ENCODE measurements at places on chromosomes 13 and 19.

DNA sequence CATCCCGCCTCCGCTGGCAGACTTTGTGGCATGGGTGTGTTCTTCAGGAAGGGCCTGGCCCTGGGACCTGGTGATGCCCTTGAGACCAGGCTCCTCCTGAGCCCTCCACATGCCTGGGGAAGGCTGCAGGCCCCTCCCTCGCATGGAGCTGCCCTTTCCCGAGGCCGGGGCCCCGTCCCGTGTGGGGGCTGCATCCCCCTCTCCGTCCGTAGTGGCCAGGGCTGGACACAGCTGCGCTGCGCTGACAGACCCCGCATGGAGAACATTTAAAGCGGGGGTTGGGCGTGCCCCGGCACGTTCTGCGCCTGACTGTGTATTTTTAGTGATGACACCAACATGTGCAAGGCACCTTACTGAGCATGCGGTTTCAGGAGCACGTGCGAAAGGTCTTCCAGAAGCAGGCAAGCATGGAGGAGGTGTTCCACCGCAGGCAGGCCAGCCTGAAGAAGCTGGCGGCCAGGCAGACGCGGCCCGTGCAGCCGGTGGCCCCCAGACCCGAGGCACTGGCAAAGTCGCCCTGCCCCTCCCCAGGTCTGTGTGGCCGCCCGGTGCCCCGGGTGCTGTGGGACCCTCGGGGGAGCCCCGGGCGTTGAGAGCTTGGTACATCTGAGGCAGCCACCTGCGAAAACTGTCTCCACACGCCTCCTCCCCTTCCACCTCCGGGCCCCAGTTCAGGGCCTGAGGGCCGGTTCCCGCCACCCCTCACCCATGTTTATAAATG lies 28.8 kb upstream of the F7 start:
- DNase-seq: no peak

GRCh38 chr13:26707122-26708006 lies 53.2 kb downstream of the GPR12 start:
- peak; percentile 65 for DNase-seq

DNA sequence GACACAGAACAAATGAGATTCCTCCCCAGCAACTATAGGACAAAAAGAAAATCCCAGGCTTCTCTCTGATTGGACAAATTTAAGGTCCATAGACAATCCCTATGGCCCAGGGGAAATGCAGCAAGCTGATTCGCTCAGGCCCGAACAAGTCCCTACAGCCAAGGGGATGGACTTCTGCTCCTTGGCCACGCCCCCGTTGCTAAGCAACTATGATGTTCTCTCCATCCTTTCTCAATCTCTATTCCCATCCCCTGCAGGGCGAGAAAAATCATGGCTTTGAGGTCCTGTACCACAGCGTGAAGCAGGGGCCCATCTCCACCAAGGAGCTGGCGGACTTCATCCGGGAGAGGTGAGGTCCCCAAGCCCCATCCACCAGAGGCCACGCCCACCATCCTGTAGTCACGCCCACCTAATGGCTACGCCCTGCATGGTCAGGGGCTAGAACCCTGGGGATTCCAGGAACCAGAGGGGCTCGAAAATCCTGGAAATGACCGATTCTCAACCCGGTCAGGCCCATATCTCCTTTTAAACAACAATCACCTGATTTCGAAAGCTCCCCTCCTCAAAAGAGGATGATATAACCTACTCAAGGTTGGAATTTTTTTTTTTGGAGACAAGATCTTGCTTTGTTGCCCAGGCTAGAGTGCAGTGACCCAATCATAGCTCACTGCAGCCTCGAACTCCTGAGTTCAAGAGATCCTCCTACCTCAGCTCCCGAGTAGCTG lies 11.4 kb downstream of the FCHO1 start:
- DNase-seq: peak; percentile 15

DNA sequence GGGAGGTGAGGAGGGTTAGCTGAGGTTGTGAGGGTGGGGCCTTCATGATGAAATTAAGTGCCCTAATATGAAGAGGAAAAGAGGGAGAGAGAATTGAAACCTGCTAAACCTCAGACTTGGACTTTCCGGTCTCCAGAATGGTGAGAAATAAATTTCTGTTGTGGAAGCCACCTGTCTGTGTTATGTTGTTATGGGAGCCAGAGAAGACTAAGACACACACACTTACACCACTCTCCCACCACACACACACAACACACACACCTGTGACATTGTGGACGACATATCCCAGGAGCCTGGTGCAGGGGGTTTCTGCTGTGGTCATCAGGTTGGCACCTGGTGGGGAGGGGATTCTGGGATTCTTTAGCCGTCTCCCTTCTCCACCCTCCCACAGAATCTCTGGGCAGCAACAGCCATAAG lies 14.0 kb downstream of the KLK4 start:
- no peak for DNase-seq

- no peak for DNase-seq
Measured at GRCh38 chr19:51001515-51001914, at the start of gene KLK8. Gene KLK8 (minus strand): TSS chr19:51001604. CDS start chr19:51001167, 437 bp downstream.

- DNase-seq: peak; percentile 19
Measured at GRCh38 chr13:93628136-93628797, 401.7 kb downstream of the GPC6 start.

DNA sequence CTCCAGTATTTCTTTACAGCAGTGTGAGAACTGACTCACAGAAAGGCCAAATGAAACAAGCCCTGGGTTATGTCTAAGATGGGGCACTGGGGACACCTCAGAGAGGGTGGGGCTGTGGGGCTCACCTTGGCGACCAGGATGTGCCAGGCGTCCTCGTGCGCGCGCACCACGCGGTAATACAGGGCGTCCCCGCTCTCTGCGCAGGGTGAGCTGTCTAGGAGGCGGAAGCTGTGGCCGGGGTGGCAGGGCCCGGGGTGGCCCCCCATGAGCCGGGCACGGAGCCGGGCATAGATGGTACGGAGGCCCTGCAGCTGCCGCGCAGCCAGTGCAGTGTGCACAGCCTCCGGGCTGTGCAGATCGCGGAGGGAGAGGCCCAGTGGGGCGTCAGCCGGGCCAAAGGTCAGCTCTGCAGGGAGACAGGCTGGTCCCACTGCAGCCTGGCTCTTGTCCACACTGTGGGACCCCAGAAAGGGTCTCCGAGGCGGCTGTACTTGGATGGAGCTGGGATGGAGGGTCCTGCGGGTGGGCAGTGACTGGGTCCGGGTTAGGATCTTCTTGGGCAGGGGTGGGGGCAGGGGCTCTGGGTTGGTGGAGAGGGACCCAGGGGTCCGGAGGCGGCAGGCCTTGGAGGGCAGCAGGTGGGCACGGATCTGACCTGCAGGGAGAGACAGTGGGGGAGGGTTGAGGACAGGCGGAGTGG lies 3.4 kb downstream of the PEAK3 start:
- DNase-seq: no peak

DNA sequence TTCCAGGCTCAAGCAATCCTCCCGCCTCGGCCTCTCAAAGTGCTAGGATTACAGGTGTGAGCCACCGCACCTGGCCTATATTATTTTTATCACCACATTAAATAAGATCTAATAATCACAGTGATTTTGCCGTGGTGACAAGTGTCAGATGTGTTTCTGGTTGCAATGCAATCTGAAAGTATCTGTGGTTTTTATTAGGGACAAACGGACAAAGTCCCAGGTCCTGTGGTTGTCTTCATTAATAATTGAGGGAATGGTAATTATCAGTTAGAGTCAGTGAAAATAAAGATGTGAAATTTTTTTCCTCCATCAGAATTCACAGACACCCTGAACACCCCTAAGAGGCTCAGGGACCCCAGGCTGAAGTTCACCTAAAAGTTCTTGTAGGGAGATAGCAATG lies 1.3 kb upstream of the TICAM1 start:
- no peak for DNase-seq

GRCh38 chr13:106349080-106349931 lies 186.2 kb downstream of the EFNB2 start:
- DNase-seq: peak; percentile 80

- no peak for DNase-seq
Measured at GRCh38 chr13:31894931-31895330, 136.6 kb upstream of the FRY start.

DNA sequence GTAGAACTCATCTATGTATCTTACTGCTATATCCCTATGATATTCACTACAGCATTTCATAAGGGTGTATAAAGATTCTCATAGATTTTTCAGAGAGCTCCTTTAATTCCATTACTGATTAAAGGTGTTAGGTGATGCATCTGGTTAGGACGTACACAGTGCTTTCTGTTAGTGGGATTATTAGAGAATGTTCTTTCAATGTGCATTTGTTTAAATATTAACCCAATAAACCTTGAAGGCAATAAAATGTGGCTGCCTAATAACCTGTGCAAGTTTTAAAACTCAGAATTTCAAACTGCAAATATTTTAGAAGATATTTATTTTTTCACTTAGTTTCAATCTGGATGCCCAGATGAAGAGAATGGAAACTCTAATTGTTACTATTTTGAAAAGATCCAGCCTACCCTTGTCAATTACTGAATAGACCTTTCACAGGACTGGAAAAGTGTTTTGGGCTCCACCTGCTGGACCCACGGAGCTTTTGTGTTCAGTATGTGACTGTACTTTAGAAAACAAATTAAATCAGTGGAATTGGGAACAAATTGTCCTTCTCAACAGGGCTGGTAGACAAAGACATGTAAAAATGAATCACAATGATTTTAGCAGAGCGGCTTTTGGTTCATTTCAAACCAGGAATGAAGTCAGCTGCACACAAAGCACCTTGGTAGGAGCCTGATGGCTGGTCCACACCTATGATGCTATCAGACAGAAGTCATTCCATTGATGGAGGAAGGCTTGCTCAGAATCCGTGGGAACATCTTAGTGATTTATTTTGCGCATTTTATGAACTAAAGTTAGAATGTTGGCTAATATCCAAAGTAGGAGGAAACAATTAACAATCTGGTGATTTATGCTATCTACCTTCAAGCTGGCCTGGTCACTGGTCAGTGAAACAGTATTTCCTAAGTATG lies 89.4 kb upstream of the RAP2A start:
- peak; percentile 61 for DNase-seq

- peak; percentile 80 for DNase-seq
Measured at GRCh38 chr13:39840201-39840600, 184.7 kb downstream of the COG6 start.

DNA sequence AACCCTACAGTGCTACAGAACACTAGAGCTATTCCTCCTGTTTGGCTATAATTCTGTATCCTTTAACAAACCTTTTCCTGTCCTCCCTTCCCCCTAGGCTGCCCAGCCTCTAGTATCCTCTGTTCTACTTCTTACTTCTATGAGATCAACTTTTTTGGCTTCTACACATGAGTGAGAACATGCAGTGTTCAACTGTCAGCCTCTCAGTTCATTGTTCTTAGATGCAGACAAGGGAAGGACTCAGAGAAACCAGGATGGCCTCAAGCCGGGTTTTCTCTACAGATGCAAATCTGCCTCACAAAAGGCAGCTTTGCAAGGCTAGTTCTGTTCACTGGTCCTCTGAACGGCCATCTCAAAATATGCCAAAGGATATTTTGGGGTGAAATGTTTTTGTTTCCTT lies 18.4 kb downstream of the AMER2 start:
- no peak for DNase-seq

DNA sequence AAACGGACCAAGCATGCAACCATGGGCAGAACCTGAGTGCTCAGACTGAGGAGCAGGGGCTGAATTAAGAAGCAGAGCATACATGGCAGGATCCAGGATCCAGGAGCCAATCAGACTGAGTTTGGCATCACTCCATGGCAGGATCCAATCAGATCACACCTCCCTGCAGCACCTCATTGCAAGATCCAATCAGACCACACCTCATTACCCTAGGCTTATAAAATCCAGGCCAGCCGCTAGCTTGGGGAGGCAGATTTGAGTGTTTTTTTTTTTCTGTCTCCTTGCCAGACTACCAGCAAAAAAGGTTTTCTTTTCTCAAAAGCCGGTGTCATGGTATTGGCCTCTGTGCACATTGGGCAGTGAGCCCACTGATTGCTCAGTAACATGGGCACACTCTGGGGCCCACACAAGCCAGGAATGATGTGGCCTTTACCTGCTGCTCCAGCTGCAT lies 127.9 kb upstream of the GJB6 start:
- DNase-seq: no peak

- peak; percentile 78 for DNase-seq
Measured at GRCh38 chr13:101127741-101128353, 288.5 kb downstream of the NALCN start.

DNA sequence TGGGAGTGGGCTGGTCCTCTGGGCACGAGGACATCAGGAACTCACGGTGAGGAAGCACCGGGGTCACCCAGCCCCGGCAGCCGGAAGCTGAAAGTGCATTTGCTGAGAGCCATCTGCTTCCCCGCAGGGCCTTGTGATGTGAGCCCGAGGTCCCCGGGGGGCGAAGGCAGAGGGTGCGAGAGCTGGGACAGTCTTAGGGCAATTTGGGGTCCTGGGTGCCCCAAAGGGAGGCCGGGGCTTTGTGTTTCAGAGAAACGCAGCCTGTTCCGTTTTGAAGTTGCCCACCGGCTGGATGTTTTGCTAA lies 4.8 kb downstream of the F2RL3 start:
- DNase-seq: peak; percentile 75

DNA sequence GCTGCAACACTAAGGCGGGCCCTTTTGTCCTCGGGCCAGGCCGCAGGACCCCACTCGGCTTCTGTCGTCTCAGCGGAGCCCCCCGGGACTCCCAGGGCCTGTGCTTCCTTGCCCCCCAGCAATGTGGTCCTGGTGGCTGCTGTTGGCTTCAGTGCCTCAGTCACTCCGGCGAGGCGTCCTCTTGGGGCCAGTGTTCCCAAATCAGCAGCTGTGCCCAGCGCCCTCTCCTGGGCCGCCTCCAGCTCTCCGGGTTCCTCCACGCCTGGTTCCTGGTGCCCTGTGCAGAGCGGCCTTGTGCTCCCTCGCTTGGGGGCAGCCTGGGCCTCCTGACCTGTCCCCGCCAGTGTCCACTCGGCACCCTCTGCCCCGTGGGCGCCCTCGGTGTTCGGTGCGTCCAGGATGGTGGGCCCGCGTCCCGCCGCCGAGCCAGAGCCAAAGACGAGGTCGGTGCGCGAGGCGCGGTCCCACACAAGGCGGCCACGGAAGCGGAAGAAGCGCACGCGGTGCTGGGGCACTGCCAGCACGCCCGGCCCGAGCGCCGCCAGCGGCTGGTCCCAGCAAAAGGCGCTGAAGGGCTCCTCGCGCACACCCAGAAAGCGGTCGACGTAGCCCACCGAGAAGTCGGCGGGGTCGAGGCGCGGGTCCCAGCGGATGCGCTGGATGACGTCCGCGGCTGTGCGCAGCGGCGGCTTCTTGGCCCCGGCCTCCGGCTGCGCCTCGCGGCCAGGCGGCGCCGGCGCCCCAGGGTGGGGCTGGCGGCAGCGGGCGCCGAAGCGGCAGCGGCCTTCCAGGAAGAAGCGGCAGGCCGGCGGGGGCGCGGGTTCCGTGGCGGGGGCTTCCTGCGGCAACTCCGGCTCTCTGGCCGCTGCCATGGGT lies 685 bp downstream of the LENG9 start:
- peak; percentile 52 for DNase-seq
